ENCODE measurements at places on chromosomes 2 and 18. TPM values are rescaled to one million over a fixed set of nuclear protein-coding genes. Genes with fewer than 3 reads are reported as not detected.
A peak's percentile ranks its signal among the peaks of the same experiment; 100 is the strongest.

The FABP1 gene
- not detected for total RNA-seq

The MAPRE3 gene
- 17.9 TPM for total RNA-seq

DNA sequence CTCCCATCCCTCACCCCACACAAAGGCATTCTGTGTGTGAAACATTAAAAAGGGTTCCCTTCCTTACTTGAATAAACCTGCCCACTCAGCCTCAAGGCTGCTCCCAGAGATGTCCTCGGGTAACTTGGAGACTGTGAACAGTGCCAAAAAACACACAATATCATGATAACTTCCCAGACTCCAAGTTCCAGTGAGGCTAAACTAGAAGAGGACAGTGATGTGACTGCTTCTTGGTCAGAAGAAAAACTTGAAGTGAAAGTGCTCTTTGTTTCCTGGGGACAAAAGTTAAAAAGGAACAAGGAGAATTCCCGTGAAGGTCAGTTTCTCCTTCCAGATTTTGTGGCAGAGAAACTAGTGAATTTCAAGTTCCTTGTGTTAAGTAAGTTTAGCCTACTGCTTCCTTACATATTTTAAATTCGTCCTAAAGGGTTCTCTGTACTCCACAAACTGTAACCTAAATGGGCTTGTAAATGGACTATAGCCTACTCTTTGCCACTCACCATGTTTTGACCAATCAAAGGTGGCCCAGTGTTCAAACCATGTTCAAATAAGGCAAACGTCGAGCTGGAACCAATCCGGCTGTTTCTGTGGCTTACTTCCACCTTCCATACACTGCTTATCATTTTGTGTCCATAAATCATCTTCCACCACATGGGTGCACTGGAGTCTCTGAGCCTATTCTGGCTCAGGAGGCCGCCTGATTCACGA lies 20.4 kb downstream of the TPRKB start:
- H3K27ac ChIP-seq: no peak overlapping the region
- DNase-seq: no peak
- H3K36me3 ChIP-seq: peaks cover 14% of the 10 kb centered on the region

DNA sequence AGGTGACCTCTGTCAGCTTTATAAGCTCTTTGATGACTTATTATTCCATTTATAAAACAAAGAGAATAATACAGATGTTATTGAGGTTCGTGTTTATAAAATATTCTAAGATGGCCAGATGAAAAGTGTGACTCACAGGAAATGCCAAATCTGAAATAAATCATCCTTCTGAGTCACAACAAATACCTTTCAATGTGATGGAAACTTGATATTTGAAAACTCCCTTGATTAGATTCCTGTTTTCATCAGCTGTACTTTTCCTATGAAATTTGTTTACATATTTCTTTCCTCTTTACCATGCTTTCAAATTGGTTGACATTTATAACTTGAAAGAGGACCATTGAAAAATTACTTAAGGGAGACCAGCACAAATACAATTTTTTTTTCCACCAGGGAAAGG lies 30.6 kb upstream of the PPP1R1C start:
- peaks cover 5% of the 10 kb centered on the region for H3K36me3 ChIP-seq
- H3K27ac ChIP-seq: peak overlapping the region; percentile 65
- peaks cover 88% of the 10 kb centered on the region for H3K4me1 ChIP-seq
- no peaks in the 10 kb centered on the region for H3K27me3 ChIP-seq
- DNase-seq: peak; percentile 56

DNA sequence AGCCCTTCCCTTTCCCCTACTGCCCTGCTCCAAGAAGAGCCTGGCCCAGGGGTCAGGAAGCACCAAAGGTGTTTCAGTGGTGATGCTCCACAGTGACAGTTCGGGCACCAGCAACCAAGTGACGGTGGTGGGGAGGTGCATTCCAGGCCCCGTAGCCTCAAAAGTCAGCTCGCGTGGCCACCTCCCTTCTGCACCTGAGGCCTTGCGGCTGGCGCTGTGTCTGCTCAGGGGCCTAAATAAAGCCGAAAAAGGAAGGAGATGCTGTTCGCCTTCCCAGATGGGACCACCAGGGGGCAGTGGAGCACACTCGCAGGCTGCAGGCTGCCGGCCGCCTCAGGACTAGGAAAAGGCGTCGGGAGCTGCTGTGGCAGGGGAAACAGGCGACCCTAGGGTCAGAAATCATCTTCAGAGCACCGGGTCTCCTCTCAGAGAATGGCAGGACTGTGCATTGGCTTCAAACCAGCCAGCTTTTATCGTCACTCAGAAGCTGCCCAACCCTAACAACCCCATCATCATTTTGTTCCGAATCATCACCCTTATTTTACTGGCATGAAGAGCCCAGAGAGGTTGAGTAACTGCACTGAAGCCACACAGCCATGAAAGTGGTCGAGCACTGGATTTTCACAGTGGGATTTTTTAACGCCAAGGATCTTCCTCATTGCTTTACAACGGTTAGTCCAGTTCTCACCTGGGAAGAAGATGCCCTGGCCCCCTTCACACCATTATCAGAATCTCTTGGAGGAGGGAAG lies 213.0 kb upstream of the CELF4 start:
- peak; percentile 2 for DNase-seq
- H3K36me3 ChIP-seq: no peaks in the 10 kb centered on the region
- no peak overlapping the region for H3K27ac ChIP-seq
- H3K27me3 ChIP-seq: no peaks in the 10 kb centered on the region
- no peak overlapping the region for H3K4me3 ChIP-seq
- H3K4me1 ChIP-seq: no peaks in the 10 kb centered on the region

DNA sequence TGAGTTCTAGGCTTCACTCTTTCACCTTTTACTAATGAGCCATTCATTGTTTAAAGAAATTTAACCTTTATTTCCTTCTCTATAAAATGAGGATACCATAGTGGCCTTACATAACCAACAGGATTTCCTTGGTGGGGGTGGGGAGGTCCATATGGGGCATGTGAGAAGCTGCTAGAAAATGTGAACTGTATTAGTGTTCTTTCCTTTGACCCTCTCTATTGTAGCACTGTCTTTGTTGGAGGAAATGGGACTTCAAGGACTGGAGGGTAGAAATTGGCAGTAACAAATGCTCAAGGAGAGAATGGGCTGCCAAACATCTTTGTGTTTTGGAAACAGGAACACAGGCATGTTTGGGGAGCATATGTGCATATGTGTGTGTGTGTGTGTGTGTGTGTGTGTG lies 468.7 kb upstream of the ZEB2 start:
- DNase-seq: no peak
- no peak overlapping the region for H3K27ac ChIP-seq
- 0 out of 2 replicates have a peak, but pooled peaks cover 6% of the 10 kb centered on the region for H3K36me3 ChIP-seq

DNA sequence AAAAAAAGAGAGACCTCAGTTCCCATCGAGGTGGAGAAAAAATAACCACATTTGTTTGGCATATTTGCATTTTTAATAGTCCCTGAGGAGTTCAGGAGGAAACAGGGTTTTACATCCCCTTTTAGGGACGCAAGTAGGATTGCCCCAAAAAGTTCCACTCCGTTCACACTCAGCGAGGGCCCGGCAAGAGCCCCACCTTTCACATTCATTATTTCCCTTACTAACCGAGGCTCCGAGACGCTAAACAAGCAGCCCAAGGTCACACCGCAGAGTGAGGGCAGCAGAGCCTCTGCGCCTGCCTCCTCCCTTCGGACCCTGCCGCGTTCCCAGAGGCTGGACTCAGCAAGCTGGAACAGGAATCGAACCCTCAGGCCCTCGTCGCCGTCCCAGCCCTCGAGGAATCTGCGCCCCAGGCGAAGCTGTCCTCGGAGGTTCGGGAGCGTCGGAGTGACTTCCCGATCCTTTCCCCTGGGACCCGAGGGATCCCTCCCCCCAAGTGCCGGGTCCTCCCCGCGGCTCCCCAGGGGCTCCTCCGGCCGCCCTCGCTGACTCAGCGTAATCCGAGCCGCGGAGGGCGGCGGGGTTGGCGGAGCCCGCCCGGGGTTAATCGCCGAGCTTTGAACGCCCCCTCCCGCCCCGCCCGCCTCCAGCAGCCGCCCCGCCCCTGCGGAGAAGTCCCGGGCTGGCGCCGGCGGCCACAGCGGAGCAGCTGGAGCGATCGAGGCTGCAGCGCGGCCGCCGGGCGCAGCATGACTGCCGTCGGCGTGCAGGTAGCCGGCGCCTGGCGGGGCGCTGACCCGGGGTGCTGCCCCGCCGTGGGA lies at the start of gene TMEM37:
TSS of gene TMEM37 (plus strand) at position 700 of the 821 bp plus-strand sequence. CDS start at position 750, 50 bp downstream.
- H3K27ac ChIP-seq: no peak within 1 kb of the TSS
- no peaks in the 10 kb centered on the region for H3K4me1 ChIP-seq
- H3K4me3 ChIP-seq: peak within 1 kb of the TSS; percentile 58

DNA sequence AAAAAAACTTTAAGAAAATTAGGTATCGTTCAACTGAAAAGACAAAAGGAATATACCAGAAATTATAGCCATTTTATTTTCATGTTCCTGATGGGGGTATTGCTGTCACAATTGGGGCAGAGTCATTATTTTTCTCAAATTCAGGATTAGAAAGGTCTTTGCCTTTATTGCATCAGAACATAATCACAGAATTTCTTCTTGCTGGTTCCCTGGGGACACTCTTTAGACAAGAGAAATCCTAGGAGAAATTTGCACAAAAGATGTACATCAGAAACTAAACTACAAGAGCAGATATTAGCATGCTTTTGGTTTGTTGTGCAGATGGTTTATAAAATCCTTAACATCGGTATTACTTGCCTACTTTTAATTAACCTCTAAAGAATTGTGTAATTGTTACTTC lies 103.2 kb downstream of the NCOA1 start:
- H3K36me3 ChIP-seq: no peaks in the 10 kb centered on the region
- no peak for DNase-seq
- peaks cover 9% of the 10 kb centered on the region for H3K4me1 ChIP-seq
- no peak overlapping the region for H3K27ac ChIP-seq
- H3K4me3 ChIP-seq: no peak overlapping the region
